Stimulated activated CD4-positive, alpha-beta T cell treated with anti-CD3 and anti-CD28 coated beads, Interleukin-15, amount 100 ng/mL, for 24 hours (primary cell): ENCODE measurements at places on chromosomes 4 and X.

GRCh38 chr4:38320343-38320695 is 343.7 kb upstream of the KLF3 start:
- DNase-seq, result no peak

DNA sequence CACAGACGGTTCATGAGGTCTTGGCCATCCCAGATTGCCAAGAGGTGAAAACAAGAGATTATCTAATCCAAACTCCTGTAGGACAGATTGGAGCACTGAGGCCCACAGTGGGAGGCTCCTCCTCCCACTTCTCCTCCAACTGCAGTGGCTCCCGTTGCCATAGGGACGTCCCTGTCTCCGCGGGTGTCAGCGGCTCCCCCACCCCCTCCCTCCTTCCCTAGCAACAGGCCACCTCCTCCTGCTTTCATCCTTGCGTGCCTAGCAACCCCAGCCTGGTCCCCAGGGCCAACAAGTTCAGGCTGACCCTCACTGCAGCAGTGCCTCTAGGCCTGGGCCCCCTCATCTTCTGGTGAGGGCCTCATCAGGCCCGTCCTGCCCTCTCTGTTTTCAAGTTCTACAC is 6.8 kb upstream of the IQSEC2 start:
- peak; percentile 26 for DNase-seq

DNA sequence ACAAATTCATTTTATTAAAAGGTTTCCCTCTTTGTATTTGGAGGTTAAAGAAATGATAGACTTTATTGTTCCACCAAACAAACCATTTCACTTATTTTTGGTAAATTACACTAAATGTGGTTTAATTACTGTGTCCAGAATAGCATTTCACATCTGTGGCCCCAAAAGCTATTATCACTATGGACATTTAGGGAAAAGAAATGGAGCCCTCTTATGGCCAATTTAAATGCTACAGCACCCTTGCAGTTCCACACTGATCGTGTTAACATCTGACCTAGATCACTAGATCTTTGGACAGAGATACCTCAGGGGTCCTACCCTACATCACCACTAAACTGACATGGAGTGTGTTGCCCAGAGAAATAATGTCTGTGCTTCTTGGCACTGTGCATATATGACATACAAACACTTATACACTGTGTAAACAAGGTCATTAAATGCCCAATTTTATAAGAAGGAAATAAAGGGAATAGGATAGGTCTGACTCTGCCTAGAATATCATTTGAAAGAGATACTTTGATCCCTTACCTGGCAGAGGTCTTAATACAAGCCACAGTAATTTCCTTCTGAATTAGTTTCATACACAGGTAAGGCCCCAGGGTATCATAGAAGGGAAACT is 163.9 kb downstream of the KDR start:
- no peak for DNase-seq

- no peak for DNase-seq
These were observed 11.9 kb upstream of the TMEM185A start for GRCh38 chrX:149643496-149643895.
